Activated CD8-positive, alpha-beta T cell treated with anti-CD3 and anti-CD28 coated beads for 36 hours (primary cell): ENCODE measurements at places on chromosomes 6 and 20.
A peak's percentile ranks its signal among the peaks of the same experiment; 100 is the strongest.

GRCh38 chr6:49001856-49002541 lies 461.1 kb downstream of the MMUT start:
- DNase-seq, result no peak

DNA sequence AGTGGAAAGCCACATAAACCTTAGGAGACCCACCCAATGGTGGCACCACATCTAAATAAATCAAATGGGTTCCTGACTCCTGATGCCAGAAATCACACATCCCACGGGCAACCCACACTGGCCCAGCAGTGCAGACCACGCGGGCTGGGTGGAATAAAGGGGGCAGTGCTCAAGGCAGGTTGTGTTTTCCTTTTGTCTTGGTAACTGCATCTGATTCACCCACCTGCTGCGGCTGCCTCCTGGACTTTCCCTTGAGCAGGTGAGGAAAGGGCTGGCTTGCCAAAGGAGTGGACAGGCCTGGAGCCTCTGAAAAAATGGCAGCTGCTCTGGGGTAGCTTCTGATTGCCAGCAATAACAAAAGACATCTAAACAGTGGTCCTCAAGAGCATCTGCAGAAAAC lies 119.5 kb upstream of the KCNK16 start:
- no peak for DNase-seq

DNA sequence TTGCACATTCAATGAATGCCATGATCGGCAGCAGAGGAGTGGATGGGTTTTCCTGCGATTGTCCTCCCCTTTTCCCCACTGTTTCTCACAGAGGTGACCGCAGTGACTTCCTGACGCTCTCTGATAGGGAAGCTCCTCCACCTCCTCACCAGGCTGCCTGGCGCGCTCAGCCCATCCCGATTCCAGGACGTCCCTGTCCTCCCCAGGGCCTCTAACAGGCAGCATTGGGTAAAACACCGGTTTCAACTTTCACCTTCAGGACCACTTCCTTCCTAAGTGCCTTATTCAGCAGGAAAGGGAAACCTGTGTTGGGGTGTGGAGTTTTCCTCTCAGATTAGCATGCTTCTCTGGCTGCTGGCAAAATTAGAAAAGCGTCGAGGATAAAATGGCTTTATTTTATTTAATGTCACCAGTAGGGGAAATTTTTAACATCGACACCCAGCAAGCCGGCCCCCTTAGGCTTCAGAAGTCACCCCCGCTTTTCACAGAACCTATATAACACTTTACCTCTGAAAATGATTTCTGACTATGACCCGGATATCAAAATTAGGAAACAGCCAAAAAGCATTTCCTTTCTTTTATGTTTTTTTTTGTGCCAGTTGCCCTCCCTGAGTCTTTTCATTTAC lies 570.4 kb upstream of the GJE1 start:
- peak; percentile 55 for DNase-seq

DNA sequence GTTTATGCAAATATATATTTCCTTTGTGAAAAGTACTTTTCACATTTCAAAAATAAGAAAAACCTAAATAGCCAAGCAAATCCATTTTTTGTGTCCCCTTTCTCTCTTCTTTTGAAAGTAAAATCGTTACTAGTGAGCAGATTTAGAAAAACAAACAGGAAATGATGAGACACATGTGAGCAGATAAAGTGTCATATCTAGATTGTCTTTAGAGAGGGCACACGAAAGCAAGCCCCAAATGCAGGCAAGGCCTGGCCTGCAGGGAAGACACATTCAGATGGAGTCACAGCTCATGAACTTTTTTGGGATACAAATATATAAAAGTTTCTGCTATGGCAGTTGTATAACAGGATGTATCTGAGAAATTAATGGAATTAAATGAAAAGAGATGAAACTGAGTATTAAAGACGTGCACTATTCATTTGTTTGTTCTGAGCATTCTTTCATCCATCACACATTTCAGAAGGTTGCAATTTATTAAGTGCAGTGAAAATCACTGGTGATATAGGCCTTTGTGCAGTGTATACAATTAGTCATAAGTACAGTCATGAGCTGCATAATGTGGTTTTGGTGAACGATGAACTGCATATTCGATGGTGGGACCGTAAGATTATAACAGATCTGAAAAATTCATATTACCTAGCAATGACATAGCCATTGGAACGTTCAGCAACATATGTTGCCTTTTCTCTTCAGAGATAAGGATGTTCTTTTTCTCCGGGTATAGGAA lies 101.4 kb downstream of the PACRG start:
- DNase-seq, result no peak

DNA sequence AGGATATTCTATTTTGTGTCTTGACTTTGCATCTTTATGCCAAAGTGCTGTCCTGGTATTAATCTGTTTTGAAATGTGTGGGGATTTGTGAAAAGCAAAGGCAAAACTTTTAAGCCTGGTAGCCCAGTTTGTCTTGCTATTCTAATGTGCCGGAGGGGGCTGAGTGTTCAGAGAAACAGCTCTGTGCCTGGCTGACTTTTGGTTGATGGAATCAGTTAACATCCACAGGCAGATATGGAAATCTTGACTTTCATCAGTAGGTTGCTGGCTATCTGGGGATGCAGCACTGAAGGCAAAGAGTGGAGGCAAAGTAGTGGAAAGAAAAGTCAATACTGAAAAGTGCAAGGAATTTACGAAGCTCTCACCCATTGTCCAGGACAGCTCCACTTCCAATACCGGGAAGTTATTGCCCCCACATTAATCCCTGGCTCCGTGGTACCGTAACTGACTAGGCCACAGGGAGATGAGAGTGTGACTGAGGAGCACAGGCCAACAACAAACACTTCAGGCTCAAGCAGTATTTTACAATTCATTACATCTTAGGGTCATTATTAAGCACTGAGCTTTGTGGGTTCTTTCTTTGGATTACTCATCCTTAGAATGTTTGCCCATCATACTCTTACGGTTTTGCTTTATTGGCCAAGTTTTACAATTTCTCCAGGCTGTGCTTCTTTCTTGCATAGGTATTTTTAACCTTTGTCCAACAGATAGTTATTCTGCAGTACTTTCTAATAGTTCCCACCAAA lies 164.6 kb downstream of the MTFR2 start:
- no peak for DNase-seq

- no peak for DNase-seq
Observed at GRCh38 chr6:4571011-4571410, 205.2 kb upstream of the CDYL start.

DNA sequence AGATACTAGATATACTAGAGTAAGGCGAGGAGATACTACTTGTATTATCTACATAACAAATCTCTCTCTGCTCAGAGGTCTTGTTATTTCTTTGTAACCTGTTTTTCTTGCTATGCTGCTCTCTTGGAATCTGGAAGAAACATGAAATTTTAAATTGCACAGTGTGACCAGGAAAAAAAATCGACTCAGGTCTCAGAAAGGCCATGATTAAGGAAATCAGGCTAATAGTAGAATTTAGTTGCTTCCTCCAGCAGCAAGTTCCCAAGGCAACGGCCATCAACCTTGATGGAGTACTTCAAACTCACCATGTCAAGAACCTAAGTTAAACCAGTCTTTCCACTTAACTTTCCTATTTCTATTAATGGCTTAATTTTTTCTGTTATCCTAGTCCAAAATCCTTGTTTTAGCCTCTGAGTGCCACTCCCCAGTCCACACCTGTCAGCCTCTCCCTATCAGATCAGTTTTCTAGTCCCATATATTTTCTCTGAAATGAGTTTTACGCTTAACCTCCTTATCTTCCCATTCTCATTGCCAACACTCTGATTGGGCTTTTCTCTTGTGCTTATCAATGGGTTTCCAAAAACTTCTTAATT lies 87.7 kb upstream of the BEND3 start:
- DNase-seq, result no peak

DNA sequence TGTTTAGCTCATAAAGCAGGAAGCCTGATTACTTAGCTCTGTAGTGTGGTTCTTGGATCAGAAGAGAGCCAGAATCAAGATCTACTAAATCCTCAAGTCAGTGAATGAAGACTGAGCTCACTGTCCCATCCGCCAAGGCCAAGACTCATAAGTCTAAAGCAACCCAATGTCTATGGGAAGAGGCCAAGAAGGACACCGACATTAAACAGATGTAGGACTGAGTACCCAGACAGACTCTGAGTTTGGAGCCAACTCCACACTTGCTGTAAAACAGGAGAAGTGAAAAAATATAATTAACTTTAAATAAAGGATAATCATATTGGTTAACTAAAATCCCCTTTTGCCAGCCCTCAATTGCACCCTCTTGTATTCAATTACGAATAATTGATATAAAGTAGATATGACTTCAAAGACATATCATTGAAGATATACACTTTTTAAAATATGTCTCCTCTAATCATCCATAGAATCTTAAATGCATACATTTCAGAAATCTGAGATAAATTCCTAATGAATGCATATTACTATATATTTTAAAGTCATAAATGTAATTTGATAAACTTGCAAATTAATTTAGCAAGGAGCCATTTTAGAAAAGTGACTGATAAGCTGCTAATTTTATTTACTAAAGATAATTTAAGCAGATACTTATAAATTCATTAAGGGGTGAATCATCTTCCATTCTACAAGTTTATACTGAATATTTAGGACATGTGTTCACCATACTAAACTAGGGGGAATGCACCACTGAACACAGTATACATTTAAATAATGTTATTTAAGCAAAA lies 617.0 kb upstream of the ARID1B start:
- DNase-seq, result no peak

- no peak for DNase-seq
Observed at GRCh38 chr20:46179862-46180261, 61.7 kb downstream of the CD40 start.

DNA sequence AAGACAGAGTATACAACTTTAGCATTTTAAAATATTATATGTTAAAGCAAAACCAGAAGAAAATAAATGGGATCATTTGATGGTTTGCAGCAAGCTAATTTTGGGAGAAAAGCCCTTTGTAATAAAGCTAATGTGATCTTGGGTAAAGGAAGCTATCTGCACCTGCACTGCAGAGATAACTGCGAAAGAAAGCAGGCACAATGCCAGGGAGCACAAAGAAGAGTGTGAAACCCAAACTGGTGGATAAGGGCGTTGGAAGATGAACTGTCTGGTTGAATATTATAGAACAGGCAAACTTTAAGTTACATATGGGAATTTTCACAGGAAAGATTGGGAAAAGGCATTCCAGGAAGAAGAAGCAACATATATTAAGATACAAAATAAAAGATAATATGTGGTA lies 179.2 kb upstream of the KHDRBS2 start:
- DNase-seq, result no peak

- DNase-seq, result no peak
Observed at GRCh38 chr20:14307956-14308355, 29.5 kb downstream of the FLRT3 start.

- DNase-seq, result no peak
Observed at GRCh38 chr6:150254770-150255169, 111.9 kb downstream of the PPP1R14C start.

DNA sequence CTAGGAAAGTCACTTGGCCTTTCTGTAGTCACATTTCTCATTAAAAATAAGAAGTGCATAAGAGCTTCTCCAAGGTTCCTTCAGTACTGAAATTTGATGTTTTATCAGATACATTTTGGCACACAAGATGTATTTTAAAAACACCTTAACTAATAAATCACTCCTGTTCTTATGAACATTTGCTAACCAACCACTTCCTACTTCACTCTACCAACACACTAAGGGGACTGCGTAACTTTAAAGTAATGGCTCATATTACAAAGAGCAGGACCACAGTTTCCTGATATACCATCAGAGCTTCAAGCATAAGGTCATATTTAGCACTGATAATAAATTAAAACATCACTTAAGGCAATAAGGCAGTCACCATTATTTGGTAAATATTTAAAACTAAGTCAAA lies 104.4 kb downstream of the RALGAPA2 start:
- DNase-seq, result no peak

GRCh38 chr20:32706486-32706885 lies 32.7 kb upstream of the C20orf203 start:
- no peak for DNase-seq

GRCh38 chr6:32087574-32088486 lies 21.3 kb downstream of the TNXB start:
- DNase-seq, result peak; percentile 88

GRCh38 chr6:106254636-106255035 lies 70.9 kb downstream of the ATG5 start:
- no peak for DNase-seq

GRCh38 chr20:63911176-63911575 lies 16.2 kb downstream of the DNAJC5 start:
- DNase-seq, result no peak

GRCh38 chr20:39291301-39291700 lies 329.2 kb downstream of the DHX35 start:
- DNase-seq, result no peak

DNA sequence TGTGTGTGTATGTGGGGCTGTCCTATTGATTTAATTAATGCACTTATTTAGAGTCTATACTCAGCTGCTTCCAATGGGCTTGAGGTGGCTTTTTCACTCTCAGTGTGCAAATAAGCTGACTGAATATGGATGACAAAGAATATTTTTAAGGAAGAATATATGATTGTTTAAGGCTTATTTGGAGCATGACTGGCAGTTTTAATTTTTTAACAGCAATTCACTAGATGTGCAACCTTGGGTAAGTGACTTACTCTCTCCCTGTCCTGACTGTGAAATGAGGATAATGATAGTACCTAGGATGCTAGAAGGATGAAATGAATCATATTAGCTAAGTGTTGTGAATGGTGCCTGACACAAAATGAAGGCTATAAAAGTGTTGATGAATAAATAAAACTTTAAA lies 67.9 kb downstream of the CLIC5 start:
- no peak for DNase-seq

GRCh38 chr6:112086744-112087135 lies 542 bp downstream of the TUBE1 start:
- no peak for DNase-seq

GRCh38 chr6:43268355-43268700 lies 25.0 kb downstream of the TTBK1 start:
- DNase-seq, result no peak

DNA sequence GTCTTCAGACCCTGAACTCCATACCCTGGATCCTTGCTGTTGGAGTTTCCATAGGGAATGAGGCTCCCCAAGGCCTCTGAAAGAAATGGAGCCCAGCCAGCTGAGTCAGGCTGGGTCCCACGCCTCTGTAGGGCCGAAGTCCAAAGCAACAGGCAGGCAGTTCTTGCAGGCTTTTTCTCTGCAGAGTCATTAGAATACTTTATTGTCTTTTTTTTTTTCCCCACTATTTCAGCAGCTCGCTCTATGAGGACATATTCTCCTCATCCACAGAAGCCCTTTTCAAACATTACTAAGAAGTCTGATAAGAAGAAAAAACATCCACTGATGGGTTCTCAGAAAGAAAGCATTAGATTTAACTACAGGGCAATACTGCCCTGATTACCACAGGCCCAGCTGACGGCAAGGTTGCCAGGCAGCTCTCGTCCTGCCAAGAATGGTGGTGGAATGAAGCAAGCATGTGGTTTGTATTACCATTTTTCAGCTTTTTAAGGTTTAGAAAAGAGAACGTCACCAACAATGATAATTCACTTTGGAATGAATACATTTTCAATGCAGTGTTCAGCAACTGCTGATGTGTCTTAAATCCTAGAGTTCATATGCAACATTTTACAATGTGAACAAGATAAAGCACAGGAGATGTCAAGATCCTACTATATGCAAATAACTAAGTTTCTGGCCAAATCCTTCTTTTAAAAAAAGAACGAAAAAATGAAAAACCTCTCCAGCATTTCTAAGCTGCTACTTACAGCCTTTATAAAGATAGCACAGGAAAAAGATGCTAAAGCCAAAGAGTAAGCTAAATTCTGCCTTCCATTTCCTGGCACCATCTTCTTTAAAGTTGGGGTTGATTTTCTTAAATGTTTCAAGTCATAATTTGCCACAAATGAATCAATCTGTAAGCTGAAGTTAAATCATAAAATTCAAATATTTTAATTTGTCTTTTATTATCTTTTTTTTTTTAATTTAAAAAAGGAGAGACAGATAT lies 223.6 kb upstream of the CITED2 start:
- no peak for DNase-seq
